ENCODE measurements at places on chromosomes 12 and 14.

DNA sequence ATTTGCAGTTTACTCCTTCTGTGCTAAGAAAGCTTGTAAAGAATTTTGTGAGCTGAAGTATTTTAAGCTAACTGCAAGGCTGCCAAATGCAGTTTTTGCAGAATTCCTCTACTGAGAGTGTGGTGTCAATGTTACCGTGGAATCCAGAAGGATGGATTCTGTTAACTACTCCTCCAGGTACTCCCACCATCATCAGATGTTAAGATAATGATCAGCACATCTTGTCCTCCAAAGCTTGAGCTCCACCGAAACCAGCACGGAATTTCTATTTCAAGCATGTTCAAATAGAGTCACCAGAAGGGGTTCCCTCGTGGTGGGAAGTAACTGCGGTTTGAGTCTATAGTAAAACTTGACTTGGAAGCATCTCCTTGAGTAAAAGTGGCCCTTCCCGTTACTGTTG, 64.3 kb upstream of the CDKN3 start:
- no peaks in the 10 kb centered on the region for H3K36me3 ChIP-seq
- no peak overlapping the region for H3K27ac ChIP-seq
- H3K27me3 ChIP-seq: peaks cover 11% of the 10 kb centered on the region
- H3K4me1 ChIP-seq: no peaks in the 10 kb centered on the region
- H3K4me3 ChIP-seq: no peak overlapping the region

DNA sequence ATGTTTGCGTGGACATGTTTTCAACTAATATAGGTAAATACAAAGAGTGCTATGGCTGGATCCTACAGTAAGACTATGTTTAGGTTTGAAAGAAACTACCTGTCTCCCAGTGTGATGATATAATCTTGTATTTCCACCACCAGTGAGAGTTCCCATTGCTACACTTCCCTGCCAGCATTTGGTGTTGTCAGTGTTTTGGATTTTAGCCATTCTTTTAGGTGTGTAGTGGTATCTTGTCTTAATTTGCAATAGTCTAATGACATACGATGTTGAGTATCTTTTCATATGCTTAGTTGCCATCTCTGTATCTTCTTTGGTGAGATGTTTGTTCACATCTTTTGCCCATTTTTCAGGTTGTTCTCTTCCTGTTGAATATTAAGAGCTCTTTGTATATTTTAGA, 103.5 kb downstream of the RALGAPA1 start:
- no peaks in the 10 kb centered on the region for H3K27me3 ChIP-seq
- H3K36me3 ChIP-seq: peaks cover 70% of the 10 kb centered on the region
- no peak overlapping the region for H3K27ac ChIP-seq
- DNase-seq: no peak
- no peak overlapping the region for H3K4me3 ChIP-seq
- H3K4me1 ChIP-seq: peaks cover 6% of the 10 kb centered on the region

DNA sequence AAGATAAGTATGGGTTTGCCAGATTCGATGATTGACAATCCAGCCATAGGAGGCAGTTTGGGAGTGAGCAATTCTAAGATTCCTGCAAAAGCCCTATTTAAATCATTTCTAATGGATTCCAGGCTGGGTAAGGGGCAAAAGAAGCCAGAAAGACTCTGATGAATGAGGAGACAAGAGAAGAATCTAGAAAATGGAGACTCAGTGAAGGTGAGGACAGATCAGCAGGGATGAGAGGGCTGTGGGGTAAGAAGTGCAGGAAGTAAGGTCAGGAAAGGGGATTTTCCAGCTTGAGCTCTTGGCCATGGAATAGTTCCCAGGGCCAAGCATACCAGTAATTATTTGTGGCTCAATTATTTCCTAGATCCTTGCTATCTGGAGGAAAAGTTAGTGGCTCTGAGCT, 87.3 kb downstream of the TMX1 start:
- H3K4me3 ChIP-seq: no peak overlapping the region
- peaks cover 36% of the 10 kb centered on the region for H3K27me3 ChIP-seq
- no peaks in the 10 kb centered on the region for H3K36me3 ChIP-seq
- H3K27ac ChIP-seq: no peak overlapping the region
- DNase-seq: no peak

GRCh38 chr12:15575671-15576541, 213.3 kb downstream of the EPS8 start:
- H3K27ac ChIP-seq: no peak overlapping the region
- peaks cover 13% of the 10 kb centered on the region for H3K36me3 ChIP-seq
- no peaks in the 10 kb centered on the region for H3K27me3 ChIP-seq
- no peak for DNase-seq
- no peak overlapping the region for H3K4me3 ChIP-seq

- H3K4me1 ChIP-seq: peaks cover 12% of the 10 kb centered on the region
- no peak overlapping the region for H3K4me3 ChIP-seq
- DNase-seq: no peak
- peaks cover 13% of the 10 kb centered on the region for H3K36me3 ChIP-seq
- H3K27ac ChIP-seq: no peak overlapping the region
- no peaks in the 10 kb centered on the region for H3K27me3 ChIP-seq
Measured at GRCh38 chr12:113935459-113935858, 30.7 kb downstream of the RBM19 start.

GRCh38 chr14:97379091-97379531, 581.9 kb downstream of the VRK1 start:
- peaks cover 26% of the 10 kb centered on the region for H3K4me1 ChIP-seq
- H3K4me3 ChIP-seq: peak overlapping the region; percentile 81
- H3K27me3 ChIP-seq: no peaks in the 10 kb centered on the region
- peak overlapping the region; percentile 34 for H3K27ac ChIP-seq
- H3K36me3 ChIP-seq: peaks cover 3% of the 10 kb centered on the region
- DNase-seq: peak; percentile 26

GRCh38 chr12:21451529-21451928, 14.1 kb downstream of the PYROXD1 start:
- no peak for DNase-seq
- no peak overlapping the region for H3K4me3 ChIP-seq
- peaks cover 3% of the 10 kb centered on the region for H3K36me3 ChIP-seq
- no peak overlapping the region for H3K27ac ChIP-seq

- no peak overlapping the region for H3K4me3 ChIP-seq
- no peak overlapping the region for H3K27ac ChIP-seq
- no peak for DNase-seq
- H3K27me3 ChIP-seq: no peaks in the 10 kb centered on the region
Measured at GRCh38 chr14:100400115-100400514, 77.0 kb downstream of the SLC25A47 start.

DNA sequence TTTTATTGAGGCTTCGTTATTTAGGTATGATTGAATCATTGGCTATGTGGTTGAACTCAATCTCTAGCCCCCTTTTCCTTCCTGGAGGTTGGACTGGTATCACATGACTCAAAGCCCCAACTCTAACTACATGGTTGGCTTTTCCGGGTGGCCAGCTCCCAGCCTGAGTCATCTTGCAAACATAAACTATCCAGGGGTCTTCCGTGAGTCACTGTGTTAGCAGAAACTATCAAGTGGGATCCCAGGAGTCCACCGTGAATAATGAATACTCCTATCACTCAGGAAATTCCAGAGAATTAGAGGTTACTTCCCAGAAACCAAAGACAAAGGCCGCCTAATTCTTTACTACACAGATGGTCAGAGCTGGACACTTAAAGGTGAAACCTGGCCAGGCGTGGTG, 19.7 kb upstream of the PLEKHD1 start:
- H3K27ac ChIP-seq: no peak overlapping the region
- DNase-seq: no peak
- peaks cover 5% of the 10 kb centered on the region for H3K36me3 ChIP-seq
- no peaks in the 10 kb centered on the region for H3K4me1 ChIP-seq
- H3K27me3 ChIP-seq: no peaks in the 10 kb centered on the region

DNA sequence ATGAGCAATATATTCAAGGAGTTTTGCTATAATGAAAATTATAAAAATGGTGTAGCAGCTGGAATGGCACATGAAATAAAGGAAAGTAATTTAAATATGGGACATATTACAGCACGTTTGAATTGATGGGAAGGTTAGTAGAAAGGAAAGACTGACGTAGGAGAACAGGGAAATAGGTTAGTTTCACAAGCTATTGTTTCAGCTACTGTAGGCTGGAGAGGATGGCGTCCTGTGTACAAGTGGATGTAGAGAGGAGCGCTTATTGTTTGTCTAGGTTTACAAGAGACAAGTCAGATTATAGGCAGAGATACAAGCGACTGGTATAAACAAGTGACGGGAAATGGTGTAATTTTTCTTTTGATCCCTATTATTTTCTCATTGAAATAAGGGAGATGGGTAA, 431.2 kb upstream of the PDE3A start:
- DNase-seq: no peak
- no peak overlapping the region for H3K4me3 ChIP-seq
- no peaks in the 10 kb centered on the region for H3K4me1 ChIP-seq
- H3K36me3 ChIP-seq: no peaks in the 10 kb centered on the region
- no peak overlapping the region for H3K27ac ChIP-seq
- H3K27me3 ChIP-seq: peaks cover 9% of the 10 kb centered on the region

DNA sequence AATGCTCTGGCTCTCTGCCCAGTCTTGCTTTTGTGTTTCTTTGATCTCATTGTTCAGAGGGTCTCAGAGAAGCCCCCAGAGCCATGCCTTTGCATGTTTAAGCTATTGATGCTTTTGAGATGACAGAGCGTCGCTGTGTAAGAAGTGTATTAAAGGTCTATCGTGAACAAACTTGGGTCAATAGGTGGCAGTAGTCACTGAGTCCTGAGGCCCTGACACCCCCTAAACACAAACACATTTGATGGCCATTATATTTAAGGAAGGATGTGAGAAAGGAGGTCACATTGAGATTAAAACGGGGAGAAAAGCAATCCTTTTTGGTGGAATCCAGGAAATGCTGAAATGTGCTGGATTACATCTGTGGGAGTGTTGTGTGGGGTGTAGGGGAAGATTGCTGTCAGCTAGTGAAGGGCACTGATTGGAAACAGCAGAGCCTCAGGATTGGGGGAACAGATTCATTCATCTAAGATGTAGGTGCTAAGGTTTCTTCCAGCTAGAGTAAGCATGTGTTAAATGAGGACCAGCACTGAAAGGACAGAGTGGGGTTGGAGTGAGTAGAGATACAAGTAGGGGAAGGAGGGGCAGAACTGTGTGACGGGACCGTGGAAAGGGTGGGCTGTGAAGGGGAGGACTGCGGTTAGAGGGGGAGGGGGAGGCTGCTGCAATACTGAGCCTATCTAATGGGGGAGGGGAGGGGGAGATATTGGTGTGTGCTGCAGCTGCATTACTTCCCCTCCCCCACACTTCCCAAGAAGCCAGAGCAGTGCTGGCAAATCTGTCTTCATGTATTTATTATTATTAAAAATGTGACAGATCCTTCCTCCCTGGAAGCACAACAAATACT, 12.7 kb downstream of the NGDN start:
- no peak for DNase-seq
- H3K27me3 ChIP-seq: no peaks in the 10 kb centered on the region
- H3K27ac ChIP-seq: no peak overlapping the region
- H3K36me3 ChIP-seq: peaks cover 5% of the 10 kb centered on the region

DNA sequence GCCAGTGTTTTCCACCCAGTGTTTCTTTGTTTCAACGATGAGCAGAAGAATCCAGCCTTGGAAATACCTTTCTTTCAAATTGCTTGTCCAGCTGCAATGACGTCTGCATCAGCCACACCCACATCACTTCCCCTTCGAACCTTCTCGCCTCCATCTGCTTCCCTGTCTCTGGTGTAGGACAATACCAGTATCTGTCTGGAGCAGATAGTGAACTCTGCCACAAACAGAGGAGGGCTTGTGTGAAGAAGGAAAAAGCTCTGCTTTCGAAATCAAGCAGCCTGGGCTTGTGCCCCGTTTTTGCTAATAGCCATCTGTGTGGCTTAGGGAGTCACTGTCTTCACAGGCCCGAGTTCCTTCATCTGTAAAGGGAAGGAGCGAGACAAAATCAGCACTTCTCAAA, 415.4 kb downstream of the ZFP36L1 start:
- DNase-seq: no peak
- no peaks in the 10 kb centered on the region for H3K36me3 ChIP-seq
- no peaks in the 10 kb centered on the region for H3K27me3 ChIP-seq
- H3K4me1 ChIP-seq: peaks cover 77% of the 10 kb centered on the region
- H3K27ac ChIP-seq: peak overlapping the region; percentile 90

DNA sequence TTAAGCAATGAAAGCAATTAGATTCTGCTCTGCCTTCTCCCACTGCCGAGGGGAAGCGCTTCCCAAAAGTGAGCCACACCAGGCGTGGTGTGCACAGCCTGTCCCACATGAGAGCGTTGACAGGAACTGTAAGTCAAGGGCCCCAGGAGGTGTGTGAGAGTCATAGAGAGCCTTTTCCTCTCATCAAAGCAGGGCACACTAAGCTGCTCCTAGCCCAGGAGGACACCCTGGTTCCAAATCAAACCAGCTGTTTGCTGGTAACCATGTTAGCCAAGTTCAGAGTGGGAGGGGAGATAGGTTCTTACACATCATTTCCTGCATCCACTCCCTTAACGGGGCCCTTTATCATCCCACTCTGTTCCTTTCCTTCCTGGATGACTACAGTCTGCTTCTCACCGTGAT, 98.3 kb downstream of the SPTSSA start:
- no peak for DNase-seq
- H3K4me1 ChIP-seq: peaks cover 3% of the 10 kb centered on the region
- H3K36me3 ChIP-seq: no peaks in the 10 kb centered on the region
- no peak overlapping the region for H3K27ac ChIP-seq

DNA sequence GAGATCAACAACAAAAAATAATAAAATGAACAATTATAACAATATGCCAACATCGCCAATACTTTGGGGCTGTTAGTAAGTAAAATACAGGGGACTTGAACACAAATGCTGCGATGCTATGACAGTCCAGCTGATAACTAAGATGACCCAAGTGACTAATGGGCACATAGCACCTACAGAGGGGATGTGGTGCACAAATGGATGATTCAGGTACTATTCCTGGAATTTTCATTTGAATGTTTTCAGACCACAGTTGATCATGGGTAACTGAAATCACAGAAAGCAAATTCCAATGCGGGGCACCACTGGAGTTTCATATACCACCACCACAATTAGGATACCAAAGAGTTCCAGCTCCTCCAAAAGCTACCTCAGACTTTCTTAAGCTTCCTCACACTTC, 82.9 kb downstream of the RCOR1 start:
- H3K4me3 ChIP-seq: no peak overlapping the region
- H3K4me1 ChIP-seq: peaks cover 7% of the 10 kb centered on the region
- no peak for DNase-seq
- peaks cover 7% of the 10 kb centered on the region for H3K36me3 ChIP-seq
- no peaks in the 10 kb centered on the region for H3K27me3 ChIP-seq

- H3K4me3 ChIP-seq: no peak overlapping the region
- no peaks in the 10 kb centered on the region for H3K27me3 ChIP-seq
- H3K4me1 ChIP-seq: peaks cover 23% of the 10 kb centered on the region
- no peak for DNase-seq
- H3K27ac ChIP-seq: peak overlapping the region; percentile 47
Measured at GRCh38 chr12:124479680-124480468, 87.5 kb downstream of the NCOR2 start.

GRCh38 chr14:54776361-54777001, 126.1 kb downstream of the GCH1 start:
- H3K4me3 ChIP-seq: peak overlapping the region; percentile 21
- H3K4me1 ChIP-seq: peaks cover 26% of the 10 kb centered on the region
- peaks cover 4% of the 10 kb centered on the region for H3K27me3 ChIP-seq
- no peak overlapping the region for H3K27ac ChIP-seq

DNA sequence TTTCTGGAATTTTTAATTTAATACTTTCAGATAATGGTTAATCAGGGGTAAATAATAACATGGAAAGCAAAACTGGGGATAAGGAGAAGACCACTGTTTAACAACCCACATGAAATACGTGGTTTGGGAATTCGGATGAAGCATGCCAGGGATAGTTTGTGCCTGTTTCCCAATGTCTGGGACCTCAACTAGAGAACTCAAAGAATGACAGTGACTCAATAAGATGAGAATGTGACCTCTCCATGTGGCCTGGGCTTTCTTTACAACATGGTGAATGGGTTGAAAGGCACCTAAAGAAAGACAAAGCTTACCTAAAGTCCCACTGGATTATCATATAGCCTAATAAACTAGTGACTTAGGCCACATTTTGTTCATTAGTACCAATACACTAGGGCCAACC, 460.3 kb upstream of the LRFN5 start:
- no peak overlapping the region for H3K27ac ChIP-seq
- H3K4me3 ChIP-seq: no peak overlapping the region
- no peak for DNase-seq

Measured in naive thymus-derived CD8-positive, alpha-beta T cell (primary cell).